ENCODE measurements at places on chromosomes 2 and 18.
A peak's percentile ranks its signal among the peaks of the same experiment; 100 is the strongest.

GRCh38 chr18:24762511-24762910, 302.1 kb downstream of the HRH4 start:
- DNase-seq, result no peak

DNA sequence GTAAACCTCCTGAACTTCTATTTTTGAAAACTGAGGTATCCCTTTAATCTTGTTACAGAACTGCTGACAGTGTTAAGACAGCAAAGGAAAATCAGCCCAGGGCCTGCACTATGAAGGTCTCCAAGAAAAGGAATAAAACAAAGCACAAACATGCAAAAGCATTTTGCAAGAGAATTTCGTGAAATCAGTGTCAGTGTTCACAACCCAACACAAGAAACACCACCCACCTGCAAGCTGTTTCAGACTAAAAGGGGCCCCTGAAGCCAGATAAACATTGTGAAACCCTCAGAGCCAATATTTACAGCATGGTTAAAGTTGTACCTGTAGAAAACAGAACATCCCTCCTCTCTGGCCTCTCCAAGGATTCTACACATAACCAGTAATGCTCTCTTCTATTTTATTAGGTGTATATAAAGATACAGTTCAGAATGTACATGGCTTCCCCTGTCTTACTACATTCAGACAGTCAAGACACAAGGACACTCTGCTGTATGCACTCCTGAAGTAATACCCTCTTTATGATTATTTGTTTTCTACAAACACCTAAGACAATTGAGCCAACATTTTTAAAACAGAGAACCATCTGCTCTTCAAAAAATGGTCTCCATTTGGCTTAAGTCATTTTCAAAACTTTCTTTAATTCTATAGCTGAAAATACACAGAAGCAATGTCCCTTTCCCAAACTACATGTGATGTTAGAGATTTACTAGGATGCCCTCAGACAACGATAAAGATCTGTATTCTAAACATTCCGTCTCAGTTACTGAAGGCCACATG, 149.5 kb upstream of the ZFP36L2 start:
- no peak for DNase-seq

DNA sequence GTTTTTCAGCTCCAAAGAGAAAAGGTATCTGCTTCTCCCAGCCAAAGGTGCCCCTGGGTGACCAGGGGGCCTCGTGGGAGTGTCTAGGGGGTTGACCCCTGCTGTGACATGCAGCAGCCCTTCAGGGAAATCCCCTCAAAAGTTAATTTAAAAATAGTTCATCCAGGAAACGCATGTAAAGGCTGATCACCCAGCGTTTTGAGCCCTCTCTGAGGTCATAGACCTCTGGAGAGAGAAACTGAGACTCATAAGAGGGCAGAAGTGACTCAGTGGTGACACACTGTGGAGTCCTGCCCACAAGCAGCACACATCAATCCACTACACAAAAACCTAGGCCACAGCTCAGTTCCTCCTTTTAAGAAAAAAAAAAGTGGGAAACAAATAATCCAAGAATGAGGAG, 11.9 kb downstream of the GAL3ST2 start:
- no peak for DNase-seq

DNA sequence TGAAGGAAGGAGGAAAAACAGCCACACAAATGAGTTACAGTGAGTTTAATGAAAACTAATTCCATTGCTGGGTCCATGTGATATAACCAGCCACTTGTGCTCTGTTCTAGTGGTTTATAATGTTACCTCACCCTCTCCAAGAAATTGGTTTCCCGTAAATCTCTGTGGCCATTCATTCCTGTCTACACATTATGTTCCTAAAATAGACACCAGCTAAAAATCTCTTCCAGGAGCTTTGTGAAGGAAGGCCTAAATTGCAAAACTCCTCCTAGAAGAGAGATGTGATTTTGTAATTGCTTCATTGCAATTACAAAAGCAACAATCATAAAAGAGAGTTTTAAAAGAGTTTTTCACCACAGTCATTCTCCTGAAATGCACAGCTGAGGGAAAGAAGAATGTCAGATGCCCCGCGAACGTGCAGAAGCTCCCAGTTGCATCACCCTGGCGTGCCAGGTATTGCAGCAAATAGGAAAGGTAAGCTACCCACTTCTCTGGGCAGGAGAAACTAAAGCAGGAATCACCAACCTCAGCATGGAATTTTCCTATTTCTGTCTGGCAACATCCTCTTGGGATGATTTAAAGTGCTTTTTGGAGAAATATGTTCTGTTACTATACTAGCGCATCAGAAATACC, 1.7 kb downstream of the SCN1A start:
- no peak for DNase-seq

DNA sequence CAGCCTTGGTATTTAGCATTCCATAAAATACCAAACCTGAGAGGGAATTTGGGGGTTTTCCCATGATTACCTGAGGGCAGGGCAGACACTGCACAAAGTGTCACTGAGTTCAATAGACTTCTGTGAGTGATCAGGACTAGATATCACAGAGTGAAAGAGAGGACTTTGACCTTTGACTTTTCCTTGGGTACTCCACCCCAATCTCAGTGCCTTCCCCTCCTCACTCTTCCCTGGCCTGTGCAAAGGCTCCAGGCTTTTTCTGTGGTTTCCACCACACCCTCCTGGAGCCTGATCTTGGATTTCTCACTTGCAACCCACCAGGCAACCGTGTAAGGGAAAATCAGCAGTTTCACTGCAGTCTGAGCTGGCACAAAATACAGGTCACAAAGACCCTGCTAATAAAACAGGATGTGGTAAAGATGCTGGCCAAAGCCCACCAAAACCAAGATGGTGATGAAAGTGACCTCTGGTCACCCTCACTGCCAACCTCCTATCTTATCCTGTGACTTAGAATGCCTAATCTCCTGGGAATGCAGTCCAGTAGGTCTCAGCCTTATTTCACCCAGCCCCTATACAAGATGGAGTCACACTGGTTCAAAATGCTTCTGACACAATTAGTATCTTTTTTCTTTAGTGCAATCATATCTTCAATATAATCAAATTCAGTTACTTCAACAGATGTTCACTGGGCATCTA, 64.0 kb downstream of the BOD1L2 start:
- DNase-seq, result no peak

- no peak for DNase-seq
Measured at GRCh38 chr2:28991021-28991420, 9.9 kb downstream of the TOGARAM2 start.

GRCh38 chr2:196839574-196839973, 30.4 kb upstream of the C2orf66 start:
- DNase-seq, result no peak

DNA sequence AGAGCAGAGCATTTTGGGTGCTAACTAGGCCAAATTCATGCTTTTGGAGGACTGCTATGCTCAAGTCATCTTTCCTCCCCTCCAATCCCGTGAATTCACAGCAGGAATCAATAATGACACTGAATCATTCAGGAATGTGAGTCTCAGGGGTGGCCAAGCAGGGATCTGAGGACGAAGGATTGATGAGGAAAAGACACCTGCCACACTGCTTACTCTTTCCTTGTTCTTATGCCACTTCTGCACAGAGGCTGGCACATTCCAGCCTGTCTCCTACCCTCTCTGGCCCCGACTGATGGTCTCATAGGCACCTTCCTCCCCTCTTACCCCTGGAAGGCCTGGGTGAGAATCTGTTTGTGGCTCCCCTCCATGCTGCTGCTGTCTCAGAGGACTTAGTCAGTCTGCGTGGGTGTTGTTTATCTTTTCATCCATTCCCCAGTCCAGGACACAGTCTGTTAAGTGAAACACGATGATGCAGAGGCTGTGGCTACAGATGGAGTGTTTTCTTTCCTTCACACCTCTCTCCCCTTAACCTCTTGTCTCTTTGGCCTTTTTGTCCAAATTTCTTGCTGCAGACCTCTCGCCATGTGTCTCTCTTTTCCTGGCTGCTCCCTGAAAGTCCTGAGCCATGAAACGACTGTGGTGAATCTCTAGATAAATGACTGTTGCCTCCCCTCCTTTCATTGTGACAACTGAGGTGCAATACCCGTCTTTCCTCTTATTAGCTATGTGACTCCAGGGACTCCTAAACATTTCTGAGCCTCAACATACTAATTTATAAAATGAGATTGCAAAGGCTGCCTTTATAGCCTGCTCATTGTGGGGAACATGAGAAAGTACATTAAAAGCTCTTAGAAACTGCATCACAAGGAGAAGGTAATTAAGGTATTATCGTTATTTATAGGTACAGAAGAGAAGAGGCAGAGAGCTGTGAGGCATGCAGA, 86.9 kb downstream of the RDH14 start:
- DNase-seq, result no peak

- no peak for DNase-seq
Measured at GRCh38 chr2:27398962-27399361, 10.4 kb downstream of the PPM1G start.

GRCh38 chr2:196884368-196884767, 42.1 kb downstream of the PGAP1 start:
- no peak for DNase-seq

- DNase-seq, result no peak
Measured at GRCh38 chr2:56266761-56267414, 83.1 kb downstream of the CCDC85A start.

- DNase-seq, result no peak
Measured at GRCh38 chr2:217955881-217956493, 46.8 kb downstream of the TNS1 start.

GRCh38 chr18:55522011-55522410, 66.0 kb downstream of the TCF4 start:
- DNase-seq, result no peak

GRCh38 chr18:67608615-67609273, 92.2 kb upstream of the DSEL start:
- no peak for DNase-seq

DNA sequence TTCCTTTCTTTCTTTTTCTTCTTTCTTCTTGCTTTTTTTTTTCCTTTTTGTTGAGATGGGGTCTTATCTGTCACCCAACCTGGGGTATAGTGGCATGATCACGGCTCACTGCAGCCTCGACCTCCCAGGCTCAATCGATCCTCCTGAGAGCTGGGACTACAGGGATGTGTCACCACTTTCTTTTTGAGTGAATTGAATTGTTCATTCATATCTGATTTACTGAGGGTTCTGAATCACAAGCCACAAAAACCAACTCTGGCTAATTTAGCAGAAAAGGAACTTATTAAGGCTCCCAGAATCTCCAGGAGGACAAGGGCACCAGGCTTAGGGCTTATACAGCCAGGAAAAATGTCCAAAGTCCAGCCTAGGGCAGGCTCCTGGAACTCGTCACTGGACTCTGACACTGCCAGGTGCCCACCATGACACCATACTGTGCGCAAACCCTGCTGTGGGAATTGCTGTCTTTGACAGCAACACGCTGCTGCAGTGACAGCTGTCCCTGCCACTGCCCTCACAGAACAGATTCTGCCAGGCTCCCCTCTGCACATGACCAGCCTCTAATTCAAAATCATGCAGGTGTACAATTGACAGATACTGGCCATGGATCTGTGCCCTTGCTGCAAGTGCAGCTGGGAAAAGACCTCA, 42.9 kb upstream of the EML6 start:
- no peak for DNase-seq

DNA sequence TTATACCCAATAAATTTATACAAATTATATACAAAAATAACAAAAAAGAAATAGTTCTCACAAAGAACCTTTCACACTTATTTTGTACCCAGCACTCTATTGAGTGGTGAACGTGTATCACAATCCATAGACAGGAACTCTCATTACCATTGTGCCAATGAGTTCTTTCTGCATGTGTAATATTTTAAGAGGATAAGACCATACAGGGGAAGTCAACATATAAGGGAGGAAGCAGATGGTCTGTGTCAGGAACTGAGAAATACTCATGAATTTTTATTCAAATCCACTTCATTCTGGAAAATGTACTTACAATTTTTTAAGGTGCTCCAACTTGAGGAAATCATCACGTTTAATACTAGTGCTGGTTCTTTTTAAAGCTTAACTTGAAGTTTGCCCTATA, 27.1 kb upstream of the ELOA2 start:
- DNase-seq, result no peak

DNA sequence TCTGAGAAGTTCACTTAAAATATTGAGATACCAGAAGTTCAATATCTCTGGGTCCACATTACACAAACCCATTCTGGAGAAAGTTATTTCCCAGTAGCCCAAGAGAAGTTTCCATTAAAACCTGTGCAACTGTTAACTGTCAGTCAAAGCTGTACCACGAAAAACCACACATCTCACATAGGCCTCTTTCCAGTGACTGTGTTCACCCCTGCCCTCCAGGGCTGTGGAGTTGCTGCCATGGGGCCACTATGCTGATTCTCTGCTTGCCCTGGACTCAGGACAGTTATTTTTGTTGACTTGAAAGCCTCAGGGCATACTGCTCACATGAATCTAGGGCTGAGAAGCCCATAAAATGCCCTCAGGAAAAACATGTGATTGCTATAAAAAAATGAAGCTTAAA, 153.8 kb downstream of the PIEZO2 start:
- DNase-seq, result no peak

DNA sequence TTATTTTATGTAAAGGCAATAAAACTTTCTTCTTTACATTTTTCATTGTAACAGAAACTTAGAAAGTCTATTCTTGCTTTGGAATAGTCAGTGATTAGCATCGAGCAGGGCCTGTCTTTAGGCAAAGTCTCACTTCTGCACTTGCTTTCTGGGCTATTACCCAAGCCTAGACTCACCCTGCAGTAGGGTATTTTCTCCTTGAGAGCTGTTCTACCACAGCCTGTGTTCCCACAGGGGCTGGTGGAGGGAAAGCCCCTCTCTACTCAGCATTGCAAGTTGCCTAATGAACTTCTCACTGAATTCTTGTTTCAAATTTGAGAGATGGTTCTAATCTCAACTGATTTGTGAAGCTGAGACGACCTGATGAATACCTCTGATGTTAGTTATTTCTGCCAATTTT, 111.7 kb upstream of the KLHL14 start:
- DNase-seq, result no peak

- no peak for DNase-seq
Measured at GRCh38 chr18:62728254-62728653, 12.9 kb downstream of the PHLPP1 start.

DNA sequence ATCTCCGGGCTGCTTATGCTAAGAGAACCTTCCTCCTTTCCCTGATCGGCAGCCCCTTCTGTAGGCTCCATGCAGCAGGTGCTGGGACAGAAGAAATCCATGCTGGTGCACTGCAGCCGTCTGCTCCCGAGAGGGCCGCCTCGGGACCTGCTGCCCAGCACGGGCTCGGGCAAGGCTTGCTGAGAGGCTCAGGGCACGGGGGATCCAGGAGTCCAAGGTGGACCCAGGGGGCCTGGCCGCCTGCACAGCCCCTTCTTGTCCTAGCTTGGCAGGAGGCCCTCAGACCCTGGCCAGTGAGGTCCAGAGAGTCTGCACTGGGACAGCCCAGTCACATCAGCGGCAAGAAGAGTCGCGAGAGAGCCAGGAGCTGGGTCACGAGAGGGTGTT, 13.3 kb upstream of the DUSP2 start:
- DNase-seq, result peak; percentile 1

GRCh38 chr18:48814490-48815178, 136.1 kb downstream of the SMAD7 start:
- no peak for DNase-seq

- no peak for DNase-seq
Measured at GRCh38 chr2:39399570-39399969, 37.5 kb downstream of the MAP4K3 start.

GRCh38 chr2:19745318-19746136, 156.3 kb downstream of the TTC32 start:
- no peak for DNase-seq

- DNase-seq, result no peak
Measured at GRCh38 chr2:237636578-237636977, 9.2 kb downstream of the LRRFIP1 start.

All from effector CD4-positive, alpha-beta T cell (primary cell).